ENCODE measurements at places on chromosomes 6 and 20. TPM values are rescaled to one million over a fixed set of nuclear protein-coding genes. Genes with fewer than 3 reads are reported as not detected.

LINC00237 gene
- total RNA-seq: not detected

FGD2 gene
- 5.3 TPM for total RNA-seq

- H3K4me1 ChIP-seq: no peaks in the 10 kb centered on the region
- peaks cover 13% of the 10 kb centered on the region for H3K27me3 ChIP-seq
- no peak for ATAC-seq
- no peak overlapping the region for H3K27ac ChIP-seq
- no peaks in the 10 kb centered on the region for H3K36me3 ChIP-seq
Measured at GRCh38 chr6:46790355-46790874, 2.8 kb upstream of the MEP1A start.

AHI1 gene
- total RNA-seq: 24.2 TPM

DNA sequence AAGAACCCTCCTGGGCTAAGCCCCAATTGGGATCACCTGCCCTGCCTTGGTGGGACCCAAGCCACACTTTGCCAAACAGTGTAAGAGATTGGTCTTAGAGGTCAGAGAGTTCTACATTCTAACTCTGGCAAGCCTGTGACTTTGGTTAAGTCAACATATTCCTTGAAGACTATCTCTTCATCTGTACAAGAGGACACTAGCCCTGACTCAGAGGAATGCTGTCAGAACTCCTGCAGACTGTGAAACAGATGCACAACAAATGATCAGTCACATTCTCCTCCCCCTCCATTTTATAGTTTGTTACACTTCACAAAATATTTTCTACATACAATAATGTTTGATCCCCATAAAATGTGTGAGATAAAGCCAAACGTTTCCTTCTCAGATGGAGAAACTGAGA lies 91.7 kb upstream of the EPB41L1 start:
- H3K4me3 ChIP-seq: no peak overlapping the region
- H3K36me3 ChIP-seq: no peaks in the 10 kb centered on the region
- no peak overlapping the region for H3K27ac ChIP-seq
- no peaks in the 10 kb centered on the region for H3K4me1 ChIP-seq
- ATAC-seq: no peak

DNA sequence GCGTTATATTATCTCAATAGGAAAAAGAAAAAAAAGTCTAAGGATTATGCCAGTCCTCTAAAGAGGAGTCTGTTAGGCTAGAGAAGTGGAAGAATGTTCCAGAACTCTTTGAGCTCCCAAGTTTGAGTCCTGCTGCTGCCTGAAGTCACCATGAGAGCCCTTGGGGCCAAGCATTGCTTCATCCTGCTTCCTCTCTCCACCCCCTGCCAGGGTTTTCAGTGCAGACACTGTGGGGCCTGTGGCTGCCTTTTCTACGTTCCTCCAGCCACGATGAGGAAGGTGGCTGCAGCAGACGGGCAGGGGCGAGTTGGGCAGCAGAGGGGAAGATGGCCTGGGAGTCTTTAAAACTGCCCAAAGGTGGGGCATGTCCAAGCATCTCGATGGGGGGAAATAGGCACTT lies 214.4 kb upstream of the KCNG1 start:
- no peak for ATAC-seq
- H3K36me3 ChIP-seq: no peaks in the 10 kb centered on the region
- H3K27ac ChIP-seq: no peak overlapping the region
- H3K4me1 ChIP-seq: no peaks in the 10 kb centered on the region
- peaks cover 33% of the 10 kb centered on the region for H3K27me3 ChIP-seq
- H3K4me3 ChIP-seq: no peak overlapping the region

GRCh38 chr6:38507173-38507572 lies 132.6 kb downstream of the BTBD9 start:
- no peaks in the 10 kb centered on the region for H3K27me3 ChIP-seq
- H3K27ac ChIP-seq: no peak overlapping the region
- H3K4me1 ChIP-seq: peaks cover 5% of the 10 kb centered on the region
- no peak for ATAC-seq
